Hepatocyte (in vitro differentiated cells): ENCODE measurements at places on chromosomes 12 and 14. TPM values are rescaled to one million over a fixed set of nuclear protein-coding genes. Genes with fewer than 3 reads are reported as not detected.

COX8C gene
- not detected in 2 replicates for total RNA-seq

RD3L gene
- total RNA-seq, result not detected in 2 replicates

EPYC gene
- 0.27 and 0.92 TPM in 2 replicates for total RNA-seq

IAPP gene
- total RNA-seq, result not detected in 2 replicates

IL26 gene
- total RNA-seq, result not detected in 2 replicates

IL31 gene
- not detected in 2 replicates for total RNA-seq

GRIP1 gene
- 7.6 and 7.7 TPM in 2 replicates for total RNA-seq

FAM186B gene
- 0.17 and 0.52 TPM in 2 replicates for total RNA-seq

SOAT2 gene
- 18.9 and 21.8 TPM in 2 replicates for total RNA-seq

ARHGEF25 gene
- total RNA-seq, result 9.0 and 12.6 TPM in 2 replicates

BICD1 gene
- 16.7 and 23.6 TPM in 2 replicates for total RNA-seq

SMOC1 gene
- total RNA-seq, result 6.2 and 6.3 TPM in 2 replicates

CD163L1 gene
- total RNA-seq, result 0.84 and 1.7 TPM in 2 replicates

TEDC1 gene
- 3.5 and 3.9 TPM in 2 replicates for total RNA-seq
